ENCODE measurements at places on chromosomes 5 and 9. TPM values are rescaled to one million over a fixed set of nuclear protein-coding genes. Genes with fewer than 3 reads are reported as not detected.

ZDHHC11B gene
- total RNA-seq, result 0.29 TPM

HTR1A gene
- not detected for total RNA-seq

ECSCR gene
- 0.33 TPM for total RNA-seq

GLRA1 gene
- not detected for total RNA-seq

Data from smooth muscle cell of trachea (primary cell).